ENCODE measurements at places on chromosomes 12 and 14.

- DNase-seq: no peak
Measured at GRCh38 chr14:104954746-104955395, 23.3 kb downstream of the AHNAK2 start.

- DNase-seq: no peak
Measured at GRCh38 chr12:3951380-3952135, 78.4 kb upstream of the PARP11 start.

- no peak for DNase-seq
Measured at GRCh38 chr14:25111061-25111601, 61.2 kb upstream of the STXBP6 start.

- DNase-seq: no peak
Measured at GRCh38 chr14:50926851-50927386, 17.4 kb downstream of the PYGL start.

GRCh38 chr12:106855221-106855758 lies 80.8 kb downstream of the RIC8B start:
- no peak for DNase-seq

GRCh38 chr12:117885211-117885610 lies 83.6 kb downstream of the KSR2 start:
- no peak for DNase-seq

DNA sequence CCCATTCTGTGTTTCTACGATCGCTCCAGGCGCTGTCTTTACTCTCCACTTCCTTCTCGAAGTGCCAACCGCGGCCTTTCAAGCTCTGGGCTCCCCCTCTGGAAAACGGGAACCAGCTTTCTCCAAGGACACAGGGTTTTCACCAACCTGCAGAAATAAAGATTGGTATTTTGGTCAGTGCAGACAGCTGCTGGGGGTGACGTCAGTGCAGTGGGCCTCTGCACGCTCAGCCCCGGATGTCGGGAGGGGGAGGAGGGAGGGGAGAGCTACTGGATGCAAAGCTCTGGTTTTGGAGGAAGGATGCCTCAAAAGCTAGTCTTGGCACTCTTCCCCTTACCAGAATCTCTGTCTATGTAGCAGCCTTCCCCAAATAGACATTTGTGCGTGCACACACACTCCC lies 19.9 kb downstream of the HRK start:
- no peak for DNase-seq

DNA sequence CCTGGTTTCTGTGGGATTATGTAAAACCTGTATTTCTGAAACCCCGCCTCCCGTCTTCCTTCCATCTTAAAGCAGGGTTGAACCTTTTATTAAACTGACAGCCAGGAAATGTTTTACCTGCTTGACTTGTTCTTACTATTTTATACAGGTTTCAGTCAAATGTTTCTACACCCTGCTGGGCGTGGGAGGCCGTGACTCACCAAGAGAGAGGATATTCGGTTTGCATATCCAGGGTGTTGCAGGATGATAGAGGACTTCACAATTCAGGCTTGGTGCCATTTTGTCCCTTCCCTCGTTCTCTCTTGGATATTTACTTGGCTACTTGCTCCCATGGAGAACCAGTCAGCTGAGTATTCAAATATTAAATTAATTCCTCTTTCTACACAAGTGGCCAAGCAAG lies 69.7 kb downstream of the ARF6 start:
- no peak for DNase-seq

DNA sequence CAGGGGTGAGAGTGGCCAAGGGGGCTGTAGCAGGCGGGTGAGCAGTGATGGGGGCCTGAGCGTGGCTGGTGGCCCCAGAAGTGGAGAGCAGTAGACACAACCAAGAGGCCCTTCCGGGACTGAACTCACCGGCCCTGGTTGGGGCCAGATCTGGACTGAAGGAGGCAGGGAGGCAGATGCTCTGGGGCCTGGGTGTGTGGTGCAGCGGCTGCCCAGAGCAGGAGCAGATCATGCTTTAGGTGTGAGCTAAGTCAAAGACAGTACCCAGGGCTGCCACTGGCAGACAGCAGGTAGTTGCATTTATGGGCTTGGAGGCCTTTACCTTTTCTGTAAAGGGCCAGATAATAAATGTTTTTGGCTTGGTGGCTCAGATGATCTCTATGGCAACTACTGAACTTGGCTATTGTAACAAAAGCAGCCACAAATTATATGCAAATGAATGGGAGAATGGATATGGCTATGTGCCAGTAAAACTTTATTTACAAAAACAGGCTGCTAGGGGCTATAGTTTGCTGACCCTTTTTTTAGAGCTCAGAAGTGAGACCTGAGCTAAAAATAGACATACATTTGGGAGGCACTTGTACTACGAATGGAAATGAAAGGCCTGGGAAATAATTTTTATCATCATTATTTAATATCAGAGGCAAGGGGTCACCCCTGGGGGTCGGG lies 25.6 kb downstream of the SETD1B start:
- no peak for DNase-seq

GRCh38 chr14:54804538-54805041 lies 98.0 kb downstream of the GCH1 start:
- DNase-seq: no peak

- no peak for DNase-seq
Measured at GRCh38 chr12:51749206-51749985, 99.1 kb downstream of the FIGNL2 start.

- DNase-seq: no peak
Measured at GRCh38 chr14:74267588-74267987, 28.3 kb downstream of the VSX2 start.

DNA sequence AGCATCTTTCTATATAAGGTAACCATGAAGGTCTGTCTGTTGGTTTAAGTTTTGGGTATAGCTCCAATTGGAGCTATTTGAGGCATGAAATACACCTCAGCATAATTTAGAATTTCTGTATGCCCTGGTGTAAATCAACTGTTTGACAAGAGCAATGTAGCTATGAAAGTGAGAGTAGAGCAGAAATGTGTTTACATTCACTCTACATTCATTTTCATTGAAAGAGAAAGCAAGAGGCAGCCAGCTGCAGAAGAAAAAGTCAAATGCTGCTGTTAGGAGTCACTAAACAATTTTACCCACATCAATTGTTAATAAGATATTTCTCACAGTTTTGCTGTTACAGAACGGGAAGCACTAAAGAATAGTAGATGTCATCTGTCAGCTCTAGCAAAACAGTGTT lies 252.5 kb downstream of the SLC6A15 start:
- no peak for DNase-seq

- peak; percentile 58 for DNase-seq
Measured at GRCh38 chr14:34300882-34301734, 160.9 kb downstream of the SPTSSA start.

DNA sequence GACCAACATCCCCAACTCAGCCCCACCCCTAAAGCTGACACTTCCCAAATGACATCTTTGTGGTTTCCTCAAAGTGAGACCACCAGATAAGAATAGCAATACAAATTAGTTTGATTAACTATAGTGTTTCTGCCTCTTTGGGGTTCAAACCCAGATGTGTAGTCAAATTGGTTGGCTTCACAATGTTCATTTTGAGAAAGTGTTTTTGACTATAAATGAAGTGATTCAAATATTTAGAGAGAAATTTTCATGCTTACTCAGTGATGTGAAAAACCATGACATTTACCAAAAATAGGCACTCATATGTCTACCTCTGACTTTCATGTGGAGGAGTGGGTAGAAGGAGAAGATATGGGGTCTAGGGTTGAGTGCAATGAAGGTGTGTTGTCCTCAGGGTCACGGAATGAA lies 218.4 kb downstream of the BCAT1 start:
- DNase-seq: no peak

DNA sequence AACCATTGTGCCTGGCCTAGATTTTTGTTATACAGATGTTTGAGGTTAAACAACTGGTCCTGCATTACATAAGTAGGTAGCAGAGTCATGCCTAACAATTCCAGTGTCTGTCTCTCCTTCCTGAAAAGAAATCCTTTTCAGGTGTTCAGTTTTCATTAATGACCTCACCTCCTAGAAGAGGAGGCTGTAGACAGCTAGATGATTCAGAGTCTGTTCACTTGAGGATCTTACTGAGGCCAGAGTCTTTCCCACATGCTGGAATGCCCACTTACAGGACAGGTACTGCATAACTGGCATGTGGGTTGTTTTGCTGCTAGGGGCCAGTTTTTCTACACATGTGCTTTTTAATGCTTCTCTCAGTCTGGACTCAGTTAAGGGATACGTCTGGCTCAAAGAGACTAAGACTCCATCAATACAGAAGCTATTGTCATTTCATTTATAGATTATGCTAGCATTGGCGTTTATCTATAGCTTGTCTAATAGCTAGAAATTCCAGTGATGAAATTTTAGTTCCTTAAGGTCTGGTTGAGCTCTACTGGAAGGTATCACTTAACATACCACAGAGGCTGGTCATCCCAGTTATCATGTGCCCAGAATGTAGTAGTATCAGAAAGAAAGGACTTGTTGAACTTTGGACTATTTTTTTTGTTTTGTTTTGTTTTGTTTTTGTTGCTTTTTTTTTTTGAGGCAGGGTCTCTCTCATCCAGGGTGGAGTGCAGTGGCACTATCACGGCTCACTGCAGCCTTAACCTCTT lies 206.4 kb downstream of the ERC1 start:
- no peak for DNase-seq

DNA sequence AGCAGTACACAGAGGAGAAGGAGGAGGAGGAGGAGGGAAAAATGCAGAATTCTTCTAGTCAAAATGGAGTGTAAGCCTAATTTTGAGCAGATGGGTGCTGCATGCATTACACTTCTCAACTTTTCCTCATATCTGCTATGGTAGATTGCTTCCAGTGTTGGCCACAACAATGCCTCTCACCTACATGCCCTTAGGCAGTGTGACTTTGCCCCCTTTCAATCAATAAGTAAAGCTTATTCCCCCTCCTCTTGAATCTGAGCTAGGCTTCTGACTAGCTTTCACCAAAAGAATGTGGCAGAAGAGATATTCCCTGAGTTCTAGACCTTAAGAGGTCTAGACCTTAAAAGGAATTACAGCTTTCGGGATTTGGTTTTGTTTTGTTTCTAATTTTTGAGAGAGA lies 3.2 kb upstream of the METTL3 start:
- no peak for DNase-seq

- no peak for DNase-seq
Measured at GRCh38 chr14:34605461-34605860, 24.5 kb downstream of the SNX6 start.

- DNase-seq: no peak
Measured at GRCh38 chr12:76641961-76642360, 82.4 kb upstream of the OSBPL8 start.

DNA sequence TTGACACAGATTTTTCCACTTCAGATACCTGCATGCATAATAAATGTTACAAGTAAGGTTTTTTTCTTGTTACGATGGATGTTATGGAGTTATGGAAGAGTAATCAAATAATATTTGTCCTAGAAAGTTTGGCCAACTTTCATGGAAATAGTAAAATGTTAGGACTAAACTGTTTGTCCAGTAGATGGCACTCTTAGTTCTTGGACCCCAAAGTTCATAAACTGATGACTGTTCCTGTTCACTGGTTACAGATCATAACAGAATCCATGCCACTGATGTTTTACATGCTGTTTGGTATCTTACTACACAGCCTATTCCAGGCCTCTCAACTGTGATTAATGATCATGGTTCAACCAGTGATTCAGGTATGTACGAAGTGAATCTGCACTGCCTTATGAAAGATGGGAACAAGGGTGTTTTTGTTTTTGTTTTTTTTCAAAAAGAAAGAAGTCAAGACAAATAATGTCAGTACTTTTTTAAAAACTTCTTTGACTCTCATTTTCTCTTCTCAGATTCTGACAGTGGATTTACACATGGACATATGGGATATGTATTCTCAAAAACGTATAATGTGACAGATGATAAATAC lies 48.8 kb upstream of the SLCO1C1 start:
- DNase-seq: no peak

GRCh38 chr14:24965934-24966578 lies 83.9 kb downstream of the STXBP6 start:
- no peak for DNase-seq
